ENCODE measurements at places on chromosomes 13 and 19.

DNA sequence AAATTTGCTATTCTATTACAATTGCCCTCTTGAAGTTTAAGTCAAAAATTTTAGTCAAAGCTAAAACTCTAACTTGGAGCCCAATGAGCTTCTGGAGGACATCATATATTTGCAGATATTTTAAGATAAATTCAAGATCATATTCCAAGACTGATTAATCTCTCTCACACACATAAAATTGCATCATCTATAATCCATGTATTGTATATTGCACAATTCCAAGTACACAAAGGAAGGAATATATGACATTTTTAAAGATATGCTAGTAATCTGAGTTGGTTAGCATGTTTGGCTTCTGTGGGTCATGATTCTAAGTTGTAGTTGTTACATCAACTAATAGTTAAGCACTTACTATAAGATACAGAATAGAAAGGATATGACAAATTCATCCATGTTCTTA, 53.3 kb downstream of the KCNRG start:
- DNase-seq = no peak

- DNase-seq = no peak
Observed at GRCh38 chr13:98960606-98961502, 17.0 kb downstream of the DOCK9 start.

- DNase-seq = no peak
Observed at GRCh38 chr13:48590141-48590901, 57.4 kb upstream of the RCBTB2 start.

GRCh38 chr13:74794582-74794981, 660.4 kb upstream of the KLF12 start:
- DNase-seq = no peak

DNA sequence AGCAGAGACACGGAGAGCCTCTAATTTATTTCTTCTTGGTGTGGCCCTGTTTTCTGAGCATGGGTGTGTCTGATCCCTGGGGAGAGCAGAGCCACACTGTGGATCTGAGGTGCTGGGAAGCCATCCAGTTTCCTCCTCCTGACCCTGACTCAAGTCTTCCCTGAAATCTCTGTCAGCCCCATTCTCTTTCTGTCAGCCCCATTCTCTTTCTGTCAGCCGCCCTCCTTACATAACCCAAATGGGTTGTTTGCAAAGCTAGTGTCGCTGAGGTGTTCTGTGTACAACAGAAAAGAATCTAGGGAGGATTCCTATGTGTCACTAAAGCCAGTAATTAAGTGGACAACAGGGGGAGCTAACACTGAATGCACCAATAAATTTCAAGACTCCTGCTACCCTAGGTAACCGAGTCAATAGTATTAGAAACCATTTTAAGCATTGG, 50.2 kb downstream of the LRCH1 start:
- DNase-seq = no peak

DNA sequence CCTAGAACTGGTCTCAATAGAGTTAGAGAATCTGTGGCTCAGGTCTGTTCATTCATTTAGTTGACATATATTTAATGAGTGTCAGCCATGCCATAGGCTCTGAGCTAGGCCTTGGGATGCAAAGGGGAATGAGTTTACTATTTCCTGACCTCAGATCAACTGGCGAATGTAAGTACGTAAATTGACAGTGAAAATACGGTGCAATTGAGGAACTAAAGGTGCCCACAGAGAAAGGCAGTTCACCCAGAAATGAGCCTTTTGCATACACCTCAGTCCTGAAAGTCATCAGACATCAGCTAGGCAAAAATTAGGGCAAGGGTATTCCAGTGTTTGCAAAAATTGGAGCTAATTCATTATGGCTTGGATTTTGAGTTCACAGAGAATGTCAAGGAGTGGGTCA, 20.6 kb upstream of the UPF3A start:
- DNase-seq = no peak

DNA sequence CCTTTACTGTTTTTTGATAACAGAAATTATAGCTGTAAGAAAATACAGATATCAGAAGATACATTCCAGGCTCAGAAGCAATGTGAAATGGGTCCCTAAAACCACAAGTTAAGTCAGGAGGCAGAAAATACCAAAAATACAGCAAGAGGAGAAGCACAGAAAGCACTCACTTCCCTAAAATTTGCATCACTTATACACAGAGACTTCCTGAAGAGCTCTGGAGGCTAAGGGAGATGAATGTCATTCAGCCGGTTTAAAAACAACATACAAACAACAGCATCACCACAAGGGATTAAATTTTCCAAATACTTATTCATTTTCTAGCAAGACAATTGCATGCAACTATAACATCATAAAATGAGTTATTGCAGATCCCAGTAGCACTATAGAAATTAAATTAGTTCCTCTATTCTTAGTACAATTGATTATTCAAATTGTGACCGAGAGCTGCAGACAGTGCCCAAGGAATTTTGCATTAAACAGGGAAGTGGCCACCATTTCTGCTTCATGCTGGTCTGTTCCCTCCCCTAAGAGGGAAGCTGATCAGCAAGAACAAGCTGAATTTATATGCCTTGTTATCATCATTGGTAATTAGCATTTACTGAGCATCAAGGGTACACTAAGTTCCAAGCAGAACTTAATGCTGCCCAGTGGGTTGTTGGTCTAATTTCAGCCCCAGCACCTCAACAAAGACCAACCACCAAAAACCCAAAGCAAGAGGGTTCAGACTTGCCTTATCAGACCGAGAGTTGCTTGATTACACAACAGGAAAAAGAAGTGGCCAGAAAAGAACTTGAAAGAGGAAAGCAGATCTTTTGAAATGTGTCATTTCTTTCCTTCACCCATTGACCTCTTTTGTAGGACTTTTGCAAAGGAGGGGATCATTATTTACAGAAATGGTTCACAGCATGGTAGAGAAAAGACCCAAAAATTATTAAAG, 140.7 kb downstream of the KCTD12 start:
- DNase-seq = no peak

DNA sequence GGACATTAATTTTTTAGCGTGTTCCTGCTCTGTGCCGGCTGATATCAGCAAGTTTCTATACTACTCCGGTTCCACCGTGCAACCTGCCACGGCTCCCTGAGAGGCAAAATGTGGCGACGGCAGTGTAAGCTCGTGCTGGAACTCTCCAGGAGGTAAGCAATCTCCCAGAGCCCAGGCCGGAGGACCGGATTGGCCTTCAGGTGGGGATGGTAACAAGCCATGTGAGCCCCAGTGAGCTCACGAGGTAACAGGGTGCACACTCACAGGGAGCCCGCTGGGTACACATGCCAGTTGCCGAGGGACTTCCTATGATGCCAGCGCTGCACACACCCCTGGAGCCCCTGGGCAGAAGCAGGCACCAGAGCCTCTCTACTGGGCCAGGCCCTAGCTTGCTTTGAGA, 38.5 kb downstream of the NAXD start:
- DNase-seq = no peak

DNA sequence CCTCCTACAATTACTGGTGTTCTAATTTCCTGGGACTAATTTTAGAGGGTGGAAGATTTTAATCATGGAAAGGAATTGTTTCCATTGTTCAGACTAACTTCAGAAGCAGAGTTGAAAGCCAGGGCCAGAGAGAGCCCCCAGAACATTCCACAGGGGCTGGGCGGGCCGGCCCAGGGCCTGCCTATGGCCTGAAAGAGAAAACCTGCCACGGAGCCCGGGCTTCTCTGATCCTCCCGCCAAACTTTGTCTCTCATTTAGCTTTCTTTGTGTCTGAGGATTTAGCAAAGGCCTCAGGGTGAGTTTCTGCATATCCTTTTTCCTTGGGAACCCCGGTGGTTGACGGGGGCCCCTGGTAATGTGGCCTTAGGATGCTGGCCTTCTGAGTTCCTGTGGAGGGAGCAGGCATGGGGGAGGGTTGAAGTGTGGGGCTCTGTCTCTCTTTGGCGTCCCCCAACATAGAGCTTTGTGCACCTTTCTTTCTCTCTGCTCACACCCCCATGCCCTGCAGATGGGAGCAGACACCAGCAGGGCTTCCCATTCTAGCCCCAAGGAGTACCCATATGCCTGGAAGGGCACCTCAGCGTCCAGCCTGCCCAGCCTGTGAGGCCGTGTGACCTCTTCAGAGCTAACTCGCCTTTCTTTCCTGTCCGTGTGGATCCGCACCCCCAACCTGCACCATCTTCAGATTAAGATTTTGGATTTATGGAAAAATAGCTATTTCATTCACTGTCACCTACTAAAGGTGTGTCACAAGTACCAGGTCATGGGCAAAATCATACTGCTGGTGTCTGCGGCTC, 539.5 kb downstream of the FGF9 start:
- DNase-seq = no peak

GRCh38 chr19:29662604-29663404, 2.5 kb upstream of the PLEKHF1 start:
- DNase-seq = peak; percentile 62

GRCh38 chr13:64051278-64051677, 2635.6 kb upstream of the PCDH20 start:
- no peak for DNase-seq

- no peak for DNase-seq
Observed at GRCh38 chr13:35876601-35877000, 254.6 kb downstream of the DCLK1 start.

Data from heart right ventricle (tissue), 16 donors.